ENCODE measurements at places on chromosomes 12 and 14. TPM values are rescaled to one million over a fixed set of nuclear protein-coding genes. Genes with fewer than 3 reads are reported as not detected.

DNA sequence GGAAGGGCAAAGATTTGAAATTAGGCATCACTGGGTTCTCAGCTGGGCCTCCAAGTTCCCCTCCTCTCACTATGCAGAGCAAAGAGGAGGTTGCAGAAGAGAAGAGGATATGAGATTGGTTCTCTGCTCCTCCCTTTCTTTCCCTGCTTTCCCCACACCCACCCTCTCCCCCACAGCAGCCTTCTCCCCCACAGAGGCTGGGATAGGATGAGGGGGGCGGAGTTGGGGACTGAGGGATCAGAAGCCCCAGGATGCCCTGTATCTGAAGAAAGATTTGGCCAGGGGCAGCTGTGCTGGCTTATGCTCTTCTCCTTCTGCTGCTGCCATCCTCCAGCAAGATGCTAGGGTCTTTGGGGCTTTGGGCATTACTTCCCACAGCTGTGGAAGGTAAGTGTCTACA lies at the start of gene AMHR2:
AMHR2 (plus strand) TSS at position 259 of the 400 bp plus-strand sequence; CDS start at position 339, 80 bp downstream.
- no peaks in the 10 kb centered on the region for H3K36me3 ChIP-seq
- H3K4me1 ChIP-seq: peaks cover 68% of the 10 kb centered on the region
- no peaks in the 10 kb centered on the region for H3K27me3 ChIP-seq
- peak within 1 kb of the TSS; percentile 68 for H3K4me3 ChIP-seq
- peak within 1 kb of the TSS; percentile 92 for H3K27ac ChIP-seq

DNA sequence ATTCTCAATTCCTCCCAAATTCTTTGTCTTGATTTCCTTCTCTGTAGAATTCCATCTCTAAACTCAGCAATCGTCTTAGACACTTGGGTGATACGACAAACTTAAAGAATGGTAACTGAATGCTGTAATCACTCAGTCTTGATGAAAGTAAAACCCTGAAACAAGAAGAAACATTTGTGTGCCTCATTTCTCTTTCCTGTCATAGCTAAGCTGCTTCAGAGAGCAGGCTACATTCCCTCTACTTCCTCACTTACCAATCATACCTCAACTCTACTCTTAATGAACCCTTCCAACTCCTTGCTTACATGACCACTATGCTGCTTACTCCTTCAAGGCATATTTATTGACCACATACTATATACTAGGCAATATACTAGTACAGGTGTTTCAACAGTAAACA lies 8.3 kb downstream of the MAP4K5 start:
- peaks cover 7% of the 10 kb centered on the region for H3K36me3 ChIP-seq
- no peak overlapping the region for H3K27ac ChIP-seq
- H3K27me3 ChIP-seq: no peaks in the 10 kb centered on the region
- H3K4me1 ChIP-seq: peaks cover 18% of the 10 kb centered on the region

DNA sequence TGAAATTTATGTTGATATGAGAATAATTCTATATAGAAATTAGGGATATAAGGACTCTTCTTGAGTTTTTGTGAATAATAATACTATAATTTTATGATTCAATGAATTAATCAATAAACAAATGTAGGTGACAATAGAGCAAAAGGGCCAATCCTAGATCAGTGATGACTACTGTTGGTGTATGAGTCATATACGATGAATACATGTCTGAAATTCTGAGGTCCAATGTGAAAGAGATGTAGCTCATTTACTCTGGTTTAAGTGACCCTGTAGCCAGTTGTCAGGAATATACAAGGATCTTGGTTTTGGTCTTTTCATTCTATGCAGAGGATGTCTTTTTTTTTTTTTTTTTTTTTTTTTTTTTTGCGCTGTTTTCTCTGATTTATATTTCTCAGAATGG lies 72.1 kb upstream of the RTL1 start:
- DNase-seq: no peak
- H3K36me3 ChIP-seq: no peaks in the 10 kb centered on the region
- no peak overlapping the region for H3K4me3 ChIP-seq
- no peaks in the 10 kb centered on the region for H3K4me1 ChIP-seq
- H3K27me3 ChIP-seq: peaks cover 4% of the 10 kb centered on the region

GRCh38 chr14:76761136-76761959 lies at the start of gene VASH1:
VASH1 (plus strand) TSS chr14:76761468; CDS start chr14:76762822, 1,354 bp downstream.
- peak within 1 kb of the TSS; percentile 41 for H3K27ac ChIP-seq
- H3K36me3 ChIP-seq: peaks cover 3% of the 10 kb centered on the region
- H3K4me1 ChIP-seq: peaks cover 20% of the 10 kb centered on the region
- peak within 1 kb of the TSS; percentile 81 for H3K4me3 ChIP-seq

DNA sequence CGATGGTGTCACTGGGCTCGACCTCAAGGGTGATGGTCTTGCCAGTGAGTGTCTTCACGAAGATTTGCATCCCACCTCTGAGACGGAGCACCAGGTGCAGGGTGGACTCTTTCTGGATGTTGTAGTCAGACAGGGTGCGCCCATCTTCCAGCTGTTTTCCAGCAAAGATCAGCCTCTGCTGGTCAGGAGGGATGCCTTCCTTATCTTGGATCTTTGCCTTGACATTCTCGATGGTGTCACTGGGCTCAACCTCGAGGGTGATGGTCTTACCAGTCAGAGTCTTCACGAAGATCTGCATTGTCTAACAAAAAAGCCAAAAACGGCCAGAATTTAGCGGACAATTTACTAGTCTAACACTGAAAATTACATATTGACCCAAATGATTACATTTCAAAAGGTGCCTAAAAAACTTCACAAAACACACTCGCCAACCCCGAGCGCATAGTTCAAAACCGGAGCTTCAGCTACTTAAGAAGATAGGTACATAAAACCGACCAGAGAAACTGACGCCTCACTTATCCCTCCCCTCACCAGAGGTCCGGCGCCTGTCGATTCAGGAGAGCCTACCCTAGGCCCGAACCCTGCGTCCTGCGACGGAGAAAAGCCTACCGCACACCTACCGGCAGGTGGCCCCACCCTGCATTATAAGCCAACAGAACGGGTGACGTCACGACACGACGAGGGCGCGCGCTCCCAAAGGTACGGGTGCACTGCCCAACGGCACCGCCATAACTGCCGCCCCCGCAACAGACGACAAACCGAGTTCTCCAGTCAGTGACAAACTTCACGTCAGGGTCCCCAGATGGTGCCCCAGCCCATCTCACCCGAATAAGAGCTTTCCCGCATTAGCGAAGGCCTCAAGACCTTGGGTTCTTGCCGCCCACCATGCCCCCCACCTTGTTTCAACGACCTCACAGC lies 717 bp downstream of the UBC start:
- peak overlapping the region; percentile 100 for H3K4me3 ChIP-seq
- peak overlapping the region; percentile 100 for H3K27ac ChIP-seq
- peaks cover 35% of the 10 kb centered on the region for H3K36me3 ChIP-seq
- DNase-seq: peak; percentile 75
- peaks cover 48% of the 10 kb centered on the region for H3K4me1 ChIP-seq

GRCh38 chr14:31596342-31597095 lies 35.3 kb downstream of the NUBPL start:
- peaks cover 9% of the 10 kb centered on the region for H3K4me1 ChIP-seq
- H3K36me3 ChIP-seq: peaks cover 12% of the 10 kb centered on the region
- H3K27ac ChIP-seq: no peak overlapping the region
- no peak overlapping the region for H3K4me3 ChIP-seq
- no peaks in the 10 kb centered on the region for H3K27me3 ChIP-seq
- DNase-seq: no peak

- H3K4me3 ChIP-seq: no peak overlapping the region
- H3K4me1 ChIP-seq: no peaks in the 10 kb centered on the region
- no peak for DNase-seq
- no peak overlapping the region for H3K27ac ChIP-seq
- H3K27me3 ChIP-seq: peaks cover 35% of the 10 kb centered on the region
These were observed 12.4 kb upstream of the TMEM106C start for GRCh38 chr12:47950856-47951468.

DNA sequence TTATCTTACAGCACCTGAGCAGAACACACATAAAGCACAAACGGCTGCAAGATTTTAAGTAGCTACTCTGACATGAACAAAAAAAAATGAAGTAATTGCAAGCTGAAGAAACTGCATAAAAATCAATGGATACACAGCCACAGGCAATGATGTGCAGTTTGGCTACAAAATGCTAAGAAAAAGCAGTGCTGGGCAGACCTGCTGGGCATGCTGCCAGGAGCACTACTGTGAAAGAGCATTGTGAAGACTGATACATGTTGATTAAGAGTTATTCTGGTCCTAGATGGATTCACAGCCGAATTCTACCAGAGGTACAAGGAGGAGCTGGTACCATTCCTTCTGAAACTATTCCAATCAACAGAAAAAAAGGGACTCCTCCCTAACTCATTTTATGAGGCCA lies 20.1 kb upstream of the RTN1 start:
- no peaks in the 10 kb centered on the region for H3K27me3 ChIP-seq
- H3K4me1 ChIP-seq: peaks cover 22% of the 10 kb centered on the region
- no peaks in the 10 kb centered on the region for H3K36me3 ChIP-seq
- no peak overlapping the region for H3K4me3 ChIP-seq

- no peak for DNase-seq
- H3K27ac ChIP-seq: peak overlapping the region; percentile 76
- peak overlapping the region; percentile 63 for H3K4me3 ChIP-seq
- no peaks in the 10 kb centered on the region for H3K36me3 ChIP-seq
These were observed 467 bp downstream of the KCNK13 start for GRCh38 chr14:90062127-90062794.

DNA sequence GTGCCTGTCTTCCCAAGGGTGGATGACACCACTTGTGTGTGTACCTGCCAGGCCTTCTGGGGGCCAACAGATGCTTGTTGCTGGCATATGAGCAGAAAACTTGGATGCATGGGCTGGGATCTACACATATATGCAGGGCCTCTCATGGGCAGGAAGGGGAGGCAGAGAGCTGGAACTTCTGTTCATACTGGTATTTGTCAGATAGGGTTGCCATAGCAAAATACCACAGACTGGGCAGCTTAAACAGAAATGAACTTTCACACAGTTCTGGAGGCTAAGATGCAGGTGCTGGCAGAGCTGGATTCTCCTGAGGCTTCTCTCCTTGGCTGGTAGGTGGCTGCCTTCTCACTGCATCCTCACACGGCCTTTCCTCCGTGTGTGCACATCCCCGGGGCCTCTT lies 121.8 kb downstream of the SUDS3 start:
- no peaks in the 10 kb centered on the region for H3K36me3 ChIP-seq
- no peaks in the 10 kb centered on the region for H3K27me3 ChIP-seq
- H3K4me3 ChIP-seq: no peak overlapping the region
- DNase-seq: peak; percentile 10

CCDC196 gene
- total RNA-seq: not detected

Measured in progenitor cell of endocrine pancreas (in vitro differentiated cells).